T-helper 17 cell (primary cell): ENCODE measurements at places on chromosomes 4 and X. TPM values are rescaled to one million over a fixed set of nuclear protein-coding genes. Genes with fewer than 3 reads are reported as not detected.
A peak's percentile ranks its signal among the peaks of the same experiment; 100 is the strongest.

The TMEM187 gene
- 2.4 TPM for total RNA-seq

The MAGEA4 gene
- not detected for total RNA-seq

- DNase-seq: no peak
- peak overlapping the region; percentile 98 for H3K27ac ChIP-seq
- H3K27me3 ChIP-seq: peaks cover 6% of the 10 kb centered on the region
- H3K4me1 ChIP-seq: peaks cover 37% of the 10 kb centered on the region
- H3K4me3 ChIP-seq: peak overlapping the region; percentile 97
These were observed 1.4 kb downstream of the SMARCA5 start for GRCh38 chr4:143514901-143515300.

DNA sequence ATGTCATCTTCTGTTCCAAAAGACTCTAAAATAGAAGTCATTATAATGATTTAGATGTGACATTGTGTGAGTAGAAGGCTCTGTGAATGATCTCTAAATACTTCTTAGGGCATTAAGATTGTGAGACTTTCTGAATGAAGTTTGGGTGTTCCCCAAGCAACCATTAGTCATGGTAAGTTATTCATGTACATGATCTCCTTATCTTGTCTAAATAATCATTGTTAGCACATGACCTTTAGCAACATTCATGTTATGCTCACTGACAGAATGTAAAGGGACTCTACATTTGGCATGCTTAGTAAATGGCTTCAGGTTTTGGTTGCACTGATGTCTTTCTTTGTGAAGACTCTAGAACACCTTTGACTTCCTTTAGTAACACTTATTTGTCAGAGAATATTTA lies 140.8 kb upstream of the AGA start:
- no peaks in the 10 kb centered on the region for H3K36me3 ChIP-seq
- no peak overlapping the region for H3K4me3 ChIP-seq
- H3K27me3 ChIP-seq: no peaks in the 10 kb centered on the region
- H3K4me1 ChIP-seq: no peaks in the 10 kb centered on the region
- no peak for DNase-seq
- no peak overlapping the region for H3K27ac ChIP-seq

GRCh38 chrX:43656005-43656494 lies at the start of gene MAOA:
Gene MAOA (plus strand): TSS chrX:43656299. CDS start chrX:43656342, 43 bp downstream.
- peaks cover 9% of the 10 kb centered on the region for H3K4me1 ChIP-seq
- H3K27ac ChIP-seq: peak within 1 kb of the TSS; percentile 88
- DNase-seq: peak; percentile 34
- H3K27me3 ChIP-seq: no peaks in the 10 kb centered on the region
- peak within 1 kb of the TSS; percentile 89 for H3K4me3 ChIP-seq

- H3K4me1 ChIP-seq: no peaks in the 10 kb centered on the region
- H3K36me3 ChIP-seq: no peaks in the 10 kb centered on the region
- DNase-seq: no peak
These were observed 112.8 kb upstream of the LRPAP1 start for GRCh38 chr4:3644849-3645627.

- no peak overlapping the region for H3K27ac ChIP-seq
- no peak for DNase-seq
- peaks cover 20% of the 10 kb centered on the region for H3K4me1 ChIP-seq
- no peaks in the 10 kb centered on the region for H3K27me3 ChIP-seq
These were observed 43.0 kb upstream of the MSANTD1 start for GRCh38 chr4:3205995-3206394.

- H3K36me3 ChIP-seq: no peaks in the 10 kb centered on the region
- H3K4me3 ChIP-seq: no peak overlapping the region
- H3K4me1 ChIP-seq: peaks cover 6% of the 10 kb centered on the region
These were observed 8.9 kb downstream of the MID2 start for GRCh38 chrX:107834275-107835201.

DNA sequence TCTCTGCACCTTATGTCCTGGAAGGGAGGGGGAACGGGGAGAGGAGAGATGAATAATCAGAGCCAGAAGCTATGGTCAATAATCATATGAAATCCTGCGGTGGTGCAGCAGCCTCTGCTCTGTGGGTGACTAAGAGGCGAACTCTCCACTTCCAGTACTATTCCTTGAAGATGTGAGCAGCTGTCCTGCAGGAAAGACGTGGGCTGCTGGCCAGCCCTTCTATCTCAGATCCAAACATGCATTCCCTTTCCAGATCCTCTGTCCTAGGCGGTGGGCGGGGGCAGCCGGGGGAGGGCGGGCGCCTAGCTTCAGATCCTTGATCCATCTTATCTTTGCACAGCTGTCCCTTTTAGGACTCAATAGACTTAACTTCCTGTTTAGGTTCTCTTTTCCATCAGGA lies 34.5 kb downstream of the SPINK2 start:
- H3K36me3 ChIP-seq: no peaks in the 10 kb centered on the region
- H3K4me1 ChIP-seq: no peaks in the 10 kb centered on the region
- H3K27me3 ChIP-seq: no peaks in the 10 kb centered on the region
- no peak overlapping the region for H3K4me3 ChIP-seq
- H3K27ac ChIP-seq: no peak overlapping the region
- no peak for DNase-seq
